ENCODE measurements at places on chromosomes 3 and 15.

GRCh38 chr3:193350744-193351143 is 27.8 kb downstream of the ATP13A5 start:
- no peak for DNase-seq

DNA sequence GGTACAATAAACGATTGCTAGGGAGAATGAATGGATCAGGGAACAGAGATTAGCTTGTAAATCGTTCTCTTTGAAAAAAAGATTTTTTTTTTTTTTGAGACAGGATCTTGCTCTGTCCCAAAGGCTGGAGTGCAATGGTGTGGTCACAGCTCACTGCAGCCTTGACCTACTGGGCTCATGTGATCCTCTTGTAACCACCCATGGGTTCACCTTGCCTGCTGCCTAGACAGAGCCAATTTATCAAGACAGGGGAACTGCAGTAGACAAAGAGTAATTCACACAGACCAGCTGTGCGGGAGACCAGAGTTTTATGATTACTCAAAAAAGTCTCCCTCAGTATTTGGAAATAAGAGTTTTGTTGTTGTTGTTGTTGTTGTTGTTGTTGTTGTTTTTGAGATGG is 39.6 kb downstream of the METTL6 start:
- no peak for DNase-seq

DNA sequence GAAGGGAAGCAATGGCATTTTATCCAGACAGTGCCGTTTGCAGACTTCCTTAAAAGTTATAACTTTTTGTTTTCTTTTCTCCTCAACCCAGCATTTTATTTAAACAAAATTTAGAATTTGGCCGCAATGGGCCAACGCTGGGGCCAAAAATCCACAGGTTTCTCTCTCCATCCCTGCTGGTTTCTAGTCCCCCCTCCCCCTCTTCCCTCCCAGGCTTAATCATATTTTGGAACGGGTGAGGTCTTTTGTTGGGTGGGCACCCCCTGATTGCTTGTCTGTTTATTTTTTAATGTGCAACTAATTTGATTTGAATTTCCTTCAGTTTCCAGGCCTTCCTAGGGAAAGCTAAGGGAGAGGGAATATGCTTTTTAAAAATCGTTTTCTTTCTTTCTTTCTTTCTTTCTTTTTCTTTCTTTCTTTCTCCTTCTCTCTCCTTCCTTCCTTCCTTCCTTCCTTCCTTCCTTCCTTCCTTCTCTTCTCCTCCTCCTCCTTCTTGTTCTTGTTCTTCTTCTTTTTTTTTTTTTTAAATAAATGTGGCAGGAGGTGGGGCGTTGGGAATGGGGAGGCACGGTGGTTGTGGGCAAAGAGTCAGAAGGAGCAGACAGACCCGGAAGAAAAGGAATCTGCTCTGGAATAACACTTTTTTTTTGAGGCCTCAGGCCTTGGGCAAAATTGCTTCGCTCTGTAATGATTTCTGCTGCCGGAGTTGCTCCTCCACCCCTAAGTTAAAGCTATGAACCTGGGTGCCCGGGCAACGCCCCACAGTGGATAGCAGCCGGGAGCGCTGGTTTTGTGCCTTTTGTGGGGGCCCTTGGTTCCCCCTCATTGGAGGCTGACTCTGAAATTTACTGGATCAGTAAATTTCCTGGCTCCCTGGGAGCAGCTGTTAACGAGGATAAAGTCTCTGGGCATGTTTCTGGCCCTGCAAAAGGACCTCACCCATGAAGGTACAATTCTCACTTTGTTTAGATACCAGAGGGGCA is 1.9 kb downstream of the FNDC3B start:
- peak; percentile 26 for DNase-seq

DNA sequence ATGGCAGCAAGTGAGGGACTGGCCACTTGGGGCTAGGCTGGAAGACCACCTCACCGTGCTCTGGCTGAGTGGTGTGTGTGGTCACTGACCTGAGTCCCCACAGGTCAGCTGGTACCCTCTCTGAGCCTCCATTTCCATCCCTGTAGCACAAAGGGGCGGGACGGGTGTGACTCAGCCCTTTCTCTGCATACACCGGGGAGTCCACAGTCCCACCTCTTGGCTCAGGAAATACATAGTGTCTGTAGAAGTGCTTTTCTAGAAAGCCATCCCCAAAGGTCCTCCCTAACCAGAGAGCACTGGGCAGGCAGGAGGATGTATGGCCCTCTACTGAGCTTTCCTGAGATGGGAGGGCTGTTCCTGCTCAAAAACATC is 27.2 kb downstream of the WNT7A start:
- DNase-seq = peak; percentile 58

GRCh38 chr15:58490086-58490887 is 58.5 kb downstream of the LIPC start:
- no peak for DNase-seq

DNA sequence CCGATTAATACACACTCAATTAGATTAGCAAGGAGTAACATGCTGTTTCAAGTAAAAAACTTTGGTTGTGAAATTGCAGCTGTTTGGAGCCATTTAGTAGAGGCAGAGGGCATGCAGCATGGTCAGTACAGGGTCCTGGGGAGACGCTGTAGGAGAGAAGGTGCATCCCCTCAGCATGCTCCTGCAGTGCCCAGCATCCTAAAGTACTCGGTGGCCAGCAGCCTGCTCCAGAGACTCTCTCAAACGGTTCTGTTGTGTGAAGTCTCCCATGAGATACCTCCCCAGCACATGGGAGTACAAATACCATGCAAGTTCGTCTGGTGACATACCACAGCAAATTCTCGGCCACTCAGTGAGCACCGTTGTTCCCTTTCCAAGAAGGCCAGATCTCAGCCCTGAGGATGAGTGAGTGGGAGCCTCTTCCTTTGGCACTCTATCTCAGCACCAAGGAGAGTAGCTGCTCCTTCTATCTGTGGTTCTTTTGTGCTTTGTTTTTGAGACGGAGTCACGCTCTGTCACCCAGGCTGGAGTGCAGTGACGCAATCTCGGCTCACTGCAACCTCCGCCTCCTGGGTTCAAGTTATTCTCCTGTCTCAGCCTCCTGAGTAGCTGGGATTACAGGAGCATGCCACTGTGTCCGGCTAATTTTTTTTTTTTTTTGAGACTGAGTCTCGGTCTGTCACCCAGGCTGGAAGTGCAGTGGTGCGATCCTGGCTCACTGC is 72.7 kb downstream of the TJP1 start:
- DNase-seq = no peak

GRCh38 chr15:82197733-82198594 is 64.6 kb downstream of the EFL1 start:
- DNase-seq = peak; percentile 56

GRCh38 chr15:38463893-38464292 is 10.0 kb downstream of the FAM98B start:
- no peak for DNase-seq

- peak; percentile 27 for DNase-seq
Observed at GRCh38 chr3:196219194-196219969, 3.0 kb downstream of the SLC51A start.

DNA sequence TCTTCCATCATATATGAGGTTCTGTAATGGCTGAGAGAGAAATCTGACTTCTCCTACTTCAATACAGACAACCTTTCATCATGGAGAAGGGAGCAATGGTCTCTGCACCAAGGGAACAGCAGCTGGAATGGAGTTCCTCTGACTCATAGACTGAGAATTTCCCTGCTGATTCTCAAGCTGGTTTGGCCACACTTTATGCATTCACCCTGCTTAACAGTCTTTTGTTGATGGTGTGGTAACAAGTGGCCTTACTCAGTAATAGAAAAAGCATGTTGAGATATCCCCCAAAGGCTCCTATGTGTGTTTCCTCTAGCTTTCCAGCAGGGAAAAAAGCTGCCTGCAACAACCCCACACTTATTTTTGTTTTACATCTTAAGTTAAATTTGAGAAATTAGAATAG is 138.1 kb downstream of the GREM1 start:
- DNase-seq = peak; percentile 78

DNA sequence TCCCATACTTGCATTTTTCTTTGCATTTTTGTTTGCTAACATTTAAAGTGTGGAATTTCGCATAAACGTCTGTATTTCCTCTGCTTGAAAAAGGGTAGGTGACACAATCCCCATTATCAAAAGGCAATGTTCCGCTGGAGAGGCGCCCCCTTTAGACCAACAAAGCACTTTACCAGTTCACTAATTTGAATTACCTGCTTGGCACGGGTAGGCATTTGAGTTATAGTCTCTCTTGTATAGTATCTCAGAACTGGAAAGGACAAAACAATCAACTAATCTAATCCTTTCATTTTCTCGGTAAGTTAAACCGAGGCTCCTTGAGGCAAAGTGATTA is 775 bp upstream of the CCDC39 start:
- peak; percentile 49 for DNase-seq

- no peak for DNase-seq
Observed at GRCh38 chr15:65470866-65471265, 46.6 kb downstream of the DPP8 start.

DNA sequence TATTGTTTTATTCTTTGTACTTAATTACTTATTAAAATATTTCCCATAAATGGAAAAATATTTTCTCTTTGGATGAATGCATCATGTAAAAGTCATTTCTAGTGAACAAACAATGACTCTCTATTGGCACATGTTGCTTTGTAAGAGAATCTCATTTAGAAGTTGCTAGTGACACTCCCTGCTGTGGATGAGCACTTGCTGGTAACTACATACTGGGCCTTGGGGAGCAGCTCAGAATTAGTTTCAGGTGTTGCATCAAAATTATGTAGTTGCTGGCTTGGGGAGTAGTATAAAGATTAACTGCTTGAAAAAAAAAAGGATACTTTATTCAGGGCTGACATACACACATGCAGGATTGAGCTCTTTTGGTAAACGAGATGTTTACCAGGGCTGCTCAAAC is 80.3 kb upstream of the KCNAB1 start:
- no peak for DNase-seq

DNA sequence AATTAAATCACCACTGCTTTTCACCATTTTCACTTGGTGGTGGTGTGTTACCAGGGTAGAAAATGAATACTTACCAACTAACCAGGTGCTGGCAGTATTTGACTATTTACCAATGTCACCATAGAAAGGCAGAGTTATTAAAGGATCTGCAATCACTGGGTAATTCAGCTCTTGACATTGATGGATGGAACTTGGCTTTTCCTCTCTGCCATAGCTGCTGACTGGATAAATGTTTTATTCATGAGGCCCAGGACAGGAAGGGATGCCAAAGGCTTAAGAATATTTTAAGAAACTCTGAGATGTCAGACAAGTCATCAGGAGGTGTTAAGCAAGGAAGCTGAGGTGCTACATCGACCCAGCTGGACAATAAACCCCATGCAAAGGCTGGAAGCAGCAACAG is 495.5 kb upstream of the CFAP20DC start:
- no peak for DNase-seq
